ENCODE measurements at places on chromosomes 12 and 14.

DNA sequence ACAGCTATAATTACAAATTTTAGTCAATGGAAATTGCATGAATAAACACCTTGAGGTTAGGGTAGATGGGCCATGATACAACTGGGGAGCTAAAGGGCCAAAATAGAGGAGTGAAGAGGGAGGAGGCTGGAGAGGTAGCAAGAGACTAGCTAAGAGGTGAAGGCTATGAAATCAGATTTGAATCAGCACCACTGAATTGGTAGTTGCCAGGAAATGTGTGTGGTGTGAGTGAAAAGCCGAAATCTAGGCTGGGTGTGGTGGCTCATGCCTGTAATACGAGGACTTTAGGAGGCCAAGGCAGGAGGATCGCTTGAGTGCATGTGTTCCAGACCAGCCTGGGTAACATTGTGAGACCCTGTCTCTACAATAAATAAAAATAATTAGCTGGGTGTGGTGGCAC lies 22.7 kb downstream of the YY1 start:
- DNase-seq, result no peak

DNA sequence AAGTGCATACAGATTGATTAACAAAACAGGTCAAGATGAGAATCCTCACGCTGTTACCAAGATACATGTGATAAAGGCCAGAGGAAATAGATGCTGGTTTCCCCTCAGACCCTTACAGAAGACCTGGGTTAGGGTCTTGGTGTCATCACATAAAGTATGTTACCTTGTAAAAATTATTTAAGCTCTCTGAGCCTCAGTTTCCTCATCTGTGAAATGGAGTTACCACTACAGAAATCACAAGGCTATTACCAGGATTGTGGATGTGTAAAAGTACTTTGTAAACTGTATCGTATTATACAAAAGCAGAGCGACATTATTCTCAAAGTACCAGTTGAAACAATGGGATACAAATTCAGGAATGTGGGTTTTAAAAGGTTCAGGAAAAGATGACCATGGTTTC lies 14.0 kb downstream of the SAMD4A start:
- no peak for DNase-seq

- no peak for DNase-seq
Observed at GRCh38 chr12:127479256-127479655, 787.7 kb upstream of the TMEM132C start.

GRCh38 chr12:6057700-6058099 lies 66.8 kb downstream of the VWF start:
- DNase-seq, result no peak

DNA sequence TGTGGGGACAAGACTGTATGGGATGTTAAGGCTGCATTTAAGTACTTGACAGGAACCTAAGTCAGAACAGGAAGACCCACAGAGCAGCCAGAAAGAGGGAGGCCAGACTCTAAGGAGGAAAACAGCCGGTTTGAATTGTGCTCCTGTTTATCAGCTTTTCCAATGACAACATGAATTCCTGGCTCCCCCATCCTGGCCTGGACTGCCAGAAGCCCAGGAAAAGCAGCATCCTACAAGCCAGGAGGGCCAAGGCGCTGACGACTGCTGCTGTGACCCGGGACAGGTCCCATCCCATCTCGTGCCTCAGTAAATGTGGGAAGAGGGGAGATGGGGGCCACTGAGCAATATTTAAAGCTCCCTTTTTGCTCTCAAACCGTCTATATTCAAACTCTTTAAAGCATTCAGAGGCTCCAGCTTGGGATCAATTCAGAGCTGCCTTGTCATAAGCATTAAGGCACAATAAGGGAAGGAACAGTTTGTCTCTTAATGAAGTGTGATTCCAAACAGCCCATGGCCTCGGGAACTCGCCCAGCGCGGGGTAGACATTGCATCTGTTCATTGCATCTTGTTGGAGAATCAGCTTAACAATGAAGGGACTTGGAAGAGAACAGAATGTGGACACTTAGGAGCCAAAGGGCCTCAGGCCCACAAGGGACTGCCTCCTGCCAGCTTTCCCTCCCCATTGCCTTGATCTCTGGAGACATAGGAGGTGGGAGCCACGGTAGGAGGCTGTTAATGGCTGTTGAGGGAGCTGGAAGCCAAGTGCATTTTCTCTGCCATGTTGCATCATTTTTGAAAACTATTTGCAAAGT lies 49.6 kb downstream of the CMKLR1 start:
- DNase-seq, result no peak
